CD4-positive, alpha-beta T cell treated with Interleukin-6 at 100 ng/mL for 8 hours (primary cell): ENCODE measurements at places on chromosomes 4 and X.
A peak's percentile ranks its signal among the peaks of the same experiment; 100 is the strongest.

- DNase-seq: no peak
Observed at GRCh38 chr4:169690787-169691186, 67.0 kb downstream of the HPF1 start.

GRCh38 chr4:43763029-43763610, 685.5 kb downstream of the KCTD8 start:
- DNase-seq: no peak

- no peak for DNase-seq
Observed at GRCh38 chr4:69104719-69105275, 8.5 kb downstream of the UGT2B7 start.

DNA sequence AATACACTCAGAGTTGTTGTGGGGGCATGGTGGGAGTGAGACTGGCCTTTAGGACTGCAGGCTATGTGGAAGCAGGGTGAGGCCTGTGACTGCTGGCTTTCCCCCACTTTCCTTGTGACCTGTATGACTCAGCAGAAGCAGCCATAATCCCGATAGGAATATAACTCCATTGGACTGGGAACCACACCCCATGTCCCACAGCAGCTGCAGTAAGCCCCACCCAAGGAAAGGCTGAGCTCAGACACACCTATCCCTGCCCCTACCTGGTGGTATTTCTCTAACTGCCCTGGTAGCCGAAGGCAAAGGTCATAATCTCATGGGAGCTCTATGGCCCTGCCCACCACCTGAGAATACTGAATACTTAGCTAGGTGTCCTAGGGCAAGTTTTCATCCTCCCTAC, 169.3 kb downstream of the GC start:
- no peak for DNase-seq

GRCh38 chr4:2412534-2412884, 5.9 kb downstream of the ZFYVE28 start:
- peak; percentile 79 for DNase-seq

- DNase-seq: no peak
Observed at GRCh38 chr4:47106561-47106960, 75.2 kb downstream of the GABRB1 start.

DNA sequence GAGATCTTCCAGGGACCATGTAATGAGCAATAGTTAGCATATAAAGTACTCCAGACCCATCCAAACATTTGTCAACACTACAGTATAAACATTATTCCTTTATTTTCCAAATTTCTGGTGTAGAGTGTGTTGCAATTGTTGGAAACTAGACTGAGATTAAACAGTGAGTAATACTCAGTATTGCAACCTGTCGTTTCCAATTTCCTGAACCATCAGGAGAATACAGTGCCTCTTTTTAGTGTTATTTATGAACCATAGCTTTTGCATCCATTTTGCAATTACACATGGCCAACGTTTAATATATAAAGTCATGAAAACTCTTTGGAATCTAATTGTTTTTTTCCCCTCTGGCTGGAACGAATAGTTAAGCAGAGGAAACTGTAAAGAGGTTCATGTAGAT, 58.3 kb upstream of the DHRSX start:
- DNase-seq: no peak

GRCh38 chr4:123856689-123857545, 460.3 kb downstream of the SPRY1 start:
- no peak for DNase-seq
